ENCODE measurements at places on chromosomes 5 and 9.

GRCh38 chr9:74379718-74380117 is 117.4 kb upstream of the RORB start:
- DNase-seq: no peak

- DNase-seq: no peak
Measured at GRCh38 chr9:32587901-32588300, 14.9 kb upstream of the NDUFB6 start.

DNA sequence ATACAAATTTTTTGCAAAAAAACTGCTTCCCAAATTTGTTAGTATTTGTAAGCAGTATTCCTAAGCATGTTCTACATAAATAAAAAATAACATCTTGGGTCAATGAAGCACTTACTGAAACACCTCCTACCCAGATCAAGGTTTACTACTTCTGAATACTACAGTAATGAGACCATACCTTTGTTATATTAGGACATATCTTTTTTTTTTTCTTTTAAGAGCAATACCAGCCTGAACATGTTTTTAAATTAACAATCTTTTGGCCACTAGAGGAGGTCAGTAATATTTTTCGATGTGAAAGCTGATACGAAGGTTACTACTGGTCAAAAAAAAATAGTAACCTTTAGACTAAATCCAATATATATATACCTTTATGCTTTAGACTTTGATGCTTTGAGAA is 72.7 kb downstream of the CERT1 start:
- no peak for DNase-seq

DNA sequence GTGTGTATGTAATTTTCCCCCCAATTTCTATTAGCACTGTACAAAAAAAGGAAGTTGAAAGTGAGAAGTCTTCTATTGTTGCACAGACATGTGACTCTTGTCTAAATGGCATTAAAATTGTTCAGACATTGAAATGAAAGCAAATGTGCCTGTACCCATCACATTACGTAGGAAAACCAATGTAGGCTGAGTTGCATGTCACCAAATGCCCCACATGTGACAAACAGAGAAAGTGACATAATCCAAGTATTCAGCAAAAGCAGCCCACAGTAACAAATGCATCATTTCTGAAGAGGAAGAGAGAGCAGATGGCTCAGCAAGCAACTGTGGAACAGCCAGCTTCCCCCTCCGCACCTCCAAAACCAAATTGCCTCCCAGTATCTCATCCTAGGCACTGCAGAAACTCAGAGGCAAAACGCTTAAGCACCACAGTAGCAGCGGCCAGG is 161.5 kb upstream of the NR4A3 start:
- DNase-seq: no peak

- DNase-seq: no peak
Measured at GRCh38 chr5:15285901-15286583, 213.9 kb upstream of the FBXL7 start.

GRCh38 chr5:97628807-97629206 is 445.8 kb upstream of the RIOK2 start:
- no peak for DNase-seq

GRCh38 chr9:126149661-126150060 is 177.0 kb upstream of the MVB12B start:
- no peak for DNase-seq

DNA sequence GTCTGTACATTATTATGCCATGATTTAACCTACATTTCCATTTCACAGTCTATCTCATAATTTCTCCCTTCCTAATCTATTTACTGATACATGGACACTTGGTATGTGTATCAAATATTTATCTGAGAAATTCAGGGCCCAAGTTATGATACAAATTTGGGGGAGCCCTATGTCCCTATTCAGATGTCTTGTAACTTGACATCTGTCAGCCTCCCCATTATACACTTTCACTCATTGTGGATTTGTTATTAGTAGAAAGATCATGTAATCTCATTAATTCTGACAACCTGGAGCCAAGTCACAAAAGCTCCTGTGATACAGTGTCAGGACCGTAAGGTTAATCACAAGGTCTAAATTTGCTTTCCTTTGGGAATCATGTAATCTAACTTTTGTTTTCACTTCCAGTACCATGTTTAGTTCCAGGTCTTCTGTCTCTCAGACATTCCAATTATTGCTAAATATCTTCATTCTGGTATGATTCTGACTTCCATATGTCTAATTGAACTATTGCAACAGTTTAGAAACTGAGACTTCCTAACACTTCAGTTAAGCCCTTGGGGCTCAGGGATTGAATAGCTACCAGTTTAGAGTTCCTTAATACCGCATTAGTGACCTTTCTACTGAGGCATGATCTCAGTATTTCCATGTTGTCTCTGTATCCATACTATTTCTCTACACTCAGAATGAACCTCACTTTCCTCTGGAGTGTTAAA is 182.9 kb upstream of the NUDT12 start:
- no peak for DNase-seq

DNA sequence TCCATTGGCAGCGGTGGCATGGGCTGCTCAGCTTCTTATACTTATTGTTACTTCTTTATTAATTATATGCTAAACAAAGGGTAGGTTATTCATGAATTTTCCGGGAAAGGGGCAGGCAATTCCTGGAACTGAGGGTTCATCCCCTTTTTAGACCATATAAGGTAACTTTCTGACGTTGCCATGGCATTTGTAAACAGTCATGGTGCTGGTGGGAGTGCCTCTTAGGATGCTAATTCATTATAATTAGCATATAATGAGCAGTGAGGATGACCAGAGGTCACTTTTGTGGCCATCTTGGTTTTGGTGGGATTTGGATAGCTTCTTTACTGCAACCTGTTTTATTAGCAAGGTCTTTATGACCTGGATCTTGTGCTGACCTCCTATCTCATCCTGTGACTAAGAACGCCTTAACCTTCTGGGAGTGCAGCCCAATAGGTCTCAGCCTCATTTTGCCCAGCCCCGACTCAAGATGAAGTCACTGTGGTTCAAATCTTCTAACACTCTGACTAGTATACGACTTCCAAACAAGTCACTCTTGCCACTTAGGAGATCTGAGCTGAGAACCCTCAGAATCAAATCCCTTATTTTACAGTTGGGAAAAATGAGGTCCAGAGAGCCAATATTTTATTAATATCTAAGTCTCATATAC is 237.5 kb downstream of the TRIM32 start:
- no peak for DNase-seq

GRCh38 chr9:98365227-98365669 is 109.8 kb upstream of the TBC1D2 start:
- DNase-seq: no peak

DNA sequence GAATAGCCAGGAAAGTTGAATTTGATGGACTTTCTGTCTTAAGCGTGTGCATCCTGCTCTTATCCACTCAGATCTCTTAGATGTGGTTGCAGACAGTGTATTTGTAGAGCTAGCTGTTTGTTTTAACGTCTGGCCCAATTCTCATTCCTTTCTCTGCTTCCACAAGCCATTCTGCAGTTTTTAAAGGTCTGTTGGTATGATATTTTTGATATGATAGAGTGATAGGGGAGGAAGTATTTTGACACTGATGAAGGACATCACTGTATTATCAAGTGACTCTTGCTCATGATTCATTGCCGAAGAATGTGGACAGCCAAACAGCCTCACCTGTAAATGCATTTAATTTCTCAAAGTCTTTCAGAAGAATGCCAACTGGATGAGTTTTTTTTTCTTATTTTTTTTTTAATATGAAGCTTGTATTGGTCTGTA is 4.5 kb downstream of the TJP2 start:
- DNase-seq: no peak

GRCh38 chr9:17402309-17402708 is 176.6 kb upstream of the SH3GL2 start:
- DNase-seq: no peak

DNA sequence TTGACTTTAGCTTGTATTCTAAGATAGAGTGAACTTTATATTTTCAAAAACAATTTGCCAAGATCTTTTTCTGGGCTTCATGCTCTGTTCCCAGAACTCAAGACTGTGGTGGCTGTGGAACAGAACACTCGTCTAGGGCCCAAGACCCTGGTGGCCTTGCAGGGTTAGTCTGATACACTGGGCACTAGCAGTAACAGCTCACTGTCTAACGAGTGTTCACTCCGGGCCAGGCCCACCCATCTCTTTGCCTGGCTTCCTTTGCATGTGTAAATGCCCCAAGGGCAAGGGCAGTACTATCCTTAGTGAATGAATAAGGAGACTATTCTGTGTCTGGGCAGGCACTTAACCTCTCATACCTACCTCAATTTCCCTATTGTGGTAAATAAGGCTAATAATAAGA is 47.4 kb downstream of the PHF2 start:
- DNase-seq: no peak

Measured in stimulated activated CD4-positive, alpha-beta T cell treated with anti-CD3 and anti-CD28 coated beads, Interleukin-2, amount 100 ng/mL, for 24 hours (primary cell).